ENCODE measurements at places on chromosomes 16 and 17.

DNA sequence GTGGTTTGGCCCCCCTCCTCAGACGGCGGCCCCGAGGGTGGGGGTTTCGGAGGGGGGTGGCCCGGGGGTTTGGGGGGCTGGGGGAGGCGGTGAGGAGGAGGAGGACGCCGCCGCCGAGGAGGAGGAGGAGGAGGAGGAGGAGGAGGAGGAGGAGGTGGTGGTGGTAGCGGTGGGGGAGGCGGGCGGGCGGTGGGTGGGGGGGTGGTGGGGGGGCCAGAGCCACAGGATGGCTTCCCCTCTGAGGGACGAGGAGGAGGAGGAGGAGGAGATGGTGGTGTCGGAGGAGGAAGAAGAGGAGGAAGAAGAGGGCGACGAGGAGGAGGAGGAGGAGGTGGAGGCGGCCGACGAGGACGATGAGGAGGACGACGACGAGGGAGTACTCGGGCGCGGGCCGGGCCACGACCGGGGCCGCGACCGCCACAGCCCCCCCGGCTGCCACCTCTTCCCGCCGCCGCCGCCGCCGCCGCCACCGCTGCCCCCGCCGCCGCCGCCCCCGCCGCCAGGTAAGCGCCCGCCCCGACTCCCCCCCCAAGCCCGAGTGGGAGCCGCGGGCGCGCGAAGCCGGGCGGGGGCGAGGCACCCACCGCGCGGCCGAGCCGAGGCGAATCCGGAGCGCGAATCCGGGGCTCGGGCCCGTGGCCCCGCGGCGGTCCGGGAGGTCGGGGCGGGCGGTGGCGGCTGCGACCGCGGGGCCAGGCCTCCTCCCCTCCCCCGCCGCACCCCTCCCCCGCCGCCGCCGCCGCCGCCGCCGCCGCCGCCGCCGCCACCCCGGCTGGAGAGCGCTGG, 3.8 kb upstream of the CHD3 start:
- DNase-seq, result no peak

DNA sequence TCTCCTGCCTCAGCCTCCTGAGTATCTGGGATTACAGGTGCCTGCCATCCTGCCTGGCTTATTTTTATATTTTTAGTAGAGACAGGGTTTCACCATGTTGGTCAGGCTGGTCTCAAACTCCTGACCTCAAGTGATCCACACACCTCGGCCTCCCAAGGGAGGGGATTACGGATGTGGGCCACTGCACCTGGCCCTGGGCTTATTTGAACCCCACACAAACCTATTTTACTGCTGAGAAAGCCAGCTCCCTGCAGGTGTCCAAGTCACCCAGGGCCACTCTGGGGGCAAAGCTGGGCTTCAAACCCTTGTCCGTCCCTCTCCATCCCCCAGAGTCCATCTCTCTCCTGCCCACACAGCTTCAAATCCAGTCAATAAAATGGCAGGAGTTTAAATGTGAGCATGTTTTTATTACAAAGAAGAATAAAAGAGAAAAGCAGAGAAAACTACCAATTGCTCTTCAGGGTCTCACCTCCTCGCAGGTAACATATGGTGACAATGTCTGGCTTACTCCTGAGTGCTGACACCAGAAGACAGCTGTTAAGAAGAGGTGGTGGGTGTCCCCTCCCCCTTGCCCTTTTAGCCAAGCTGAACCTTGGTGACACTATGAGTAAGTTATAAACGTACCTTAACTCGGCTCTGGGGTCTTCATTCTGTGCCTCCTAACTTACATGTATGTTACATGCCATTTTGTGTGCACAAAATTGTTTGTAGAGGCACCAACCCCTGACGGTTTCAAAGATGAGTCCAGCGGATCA, 45.4 kb downstream of the LAT start:
- DNase-seq, result no peak

DNA sequence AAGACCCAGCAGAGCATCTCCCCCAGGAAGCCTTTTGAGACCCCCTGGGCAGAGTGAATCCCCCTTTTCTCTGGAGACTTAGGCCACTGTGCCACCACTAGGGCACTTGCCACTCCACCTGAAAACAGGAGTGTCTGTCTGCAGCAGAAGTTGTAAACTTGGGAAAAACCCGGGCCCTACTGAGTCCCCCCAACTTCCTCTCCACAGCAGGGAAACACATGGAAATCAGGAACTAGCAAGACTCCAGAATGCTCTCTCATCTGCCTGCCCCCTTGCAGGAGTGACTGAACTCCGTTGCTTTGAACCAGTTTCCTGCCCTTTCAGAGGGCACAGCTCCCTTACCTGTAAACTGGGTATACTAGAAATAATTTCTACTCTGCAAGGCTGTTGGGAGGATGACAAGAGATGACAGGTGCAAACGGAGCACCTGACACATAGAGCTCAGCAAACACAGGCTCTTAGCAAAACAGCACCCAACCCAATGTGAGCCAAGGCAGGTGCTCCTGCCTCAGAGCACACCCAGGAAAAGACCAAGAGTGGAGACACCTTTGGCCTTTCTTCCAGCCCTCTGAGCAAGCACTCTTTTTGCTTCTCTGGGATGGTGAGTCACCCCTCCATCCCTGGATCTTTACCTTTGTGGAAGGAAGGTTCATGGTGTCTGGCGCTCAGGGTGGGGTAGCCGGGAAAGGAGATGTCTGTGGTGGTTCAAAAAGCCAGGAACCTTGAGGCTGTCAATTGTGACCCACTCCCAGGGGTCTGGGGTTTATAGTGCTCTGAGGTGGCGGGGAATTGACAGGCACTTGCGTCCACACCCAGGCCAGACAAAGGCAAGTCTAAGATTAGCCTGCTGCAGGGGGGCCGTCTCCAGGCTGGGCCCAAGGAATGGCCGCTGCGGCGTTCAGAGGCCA, at the start of gene HCRT:
TSS of gene HCRT (minus strand) at position 740 of the 908 bp plus-strand sequence. CDS start at position 653, 87 bp downstream.
- no peak for DNase-seq

DNA sequence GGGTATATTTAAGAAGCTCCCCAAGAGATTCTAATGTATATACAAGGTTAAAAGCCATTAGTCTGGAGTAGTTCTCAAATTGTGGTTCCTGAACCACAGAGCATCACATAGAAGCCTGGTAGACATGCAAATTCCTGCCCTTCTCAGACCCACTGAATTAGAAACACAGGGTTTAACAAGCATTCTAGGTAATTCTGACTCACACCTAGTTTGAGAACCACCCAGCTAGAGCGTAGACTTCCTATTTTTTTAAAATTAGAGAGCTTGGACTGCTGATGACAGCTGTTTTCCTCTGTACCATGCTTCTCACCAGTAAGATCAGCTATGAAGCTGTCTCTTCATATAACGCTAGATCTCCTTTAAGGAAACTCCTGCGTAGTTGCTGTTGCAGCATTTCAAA, 50.6 kb downstream of the HS3ST3B1 start:
- no peak for DNase-seq

DNA sequence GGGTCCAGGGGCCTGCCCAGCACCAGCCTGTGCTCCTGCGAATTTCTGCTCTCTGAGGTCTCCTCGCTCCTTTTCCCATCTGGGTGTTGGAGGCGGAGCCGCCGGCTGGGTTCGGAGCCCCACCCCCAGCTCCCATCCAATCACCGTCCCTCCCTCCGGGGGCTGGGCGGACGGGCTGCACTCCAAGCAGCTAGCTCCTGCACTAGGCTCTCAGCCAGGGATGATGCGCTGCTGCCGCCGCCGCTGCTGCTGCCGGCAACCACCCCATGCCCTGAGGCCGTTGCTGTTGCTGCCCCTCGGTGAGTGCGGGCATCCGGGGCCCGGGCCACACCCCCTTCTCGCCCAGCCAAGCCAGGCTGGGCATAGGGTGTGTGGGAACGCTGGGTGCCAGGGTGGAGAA, at the start of gene NRN1L:
TSS of gene NRN1L (plus strand) at position 202 of the 400 bp plus-strand sequence. CDS start at position 221, 19 bp downstream.
- DNase-seq, result peak; percentile 40

DNA sequence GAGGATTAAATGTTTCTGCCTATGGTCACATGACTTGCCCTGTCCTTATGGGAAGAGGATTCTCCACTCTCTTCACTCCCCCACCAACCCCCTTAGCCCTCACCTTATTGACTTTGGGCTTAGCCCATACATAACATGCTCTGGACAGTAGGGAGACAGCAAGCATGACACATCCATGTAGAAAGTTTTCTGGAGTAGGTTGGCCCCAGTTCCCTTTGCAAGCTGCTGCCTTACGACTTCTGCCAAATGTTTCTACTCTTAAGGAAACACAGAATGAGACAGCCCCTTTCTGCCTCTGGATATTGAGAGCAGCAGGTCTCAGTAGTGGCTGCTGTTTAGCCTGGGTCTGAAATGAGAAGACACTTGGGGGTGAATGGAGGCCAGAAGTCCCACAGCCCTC, 282.2 kb downstream of the MAP2K6 start:
- no peak for DNase-seq

DNA sequence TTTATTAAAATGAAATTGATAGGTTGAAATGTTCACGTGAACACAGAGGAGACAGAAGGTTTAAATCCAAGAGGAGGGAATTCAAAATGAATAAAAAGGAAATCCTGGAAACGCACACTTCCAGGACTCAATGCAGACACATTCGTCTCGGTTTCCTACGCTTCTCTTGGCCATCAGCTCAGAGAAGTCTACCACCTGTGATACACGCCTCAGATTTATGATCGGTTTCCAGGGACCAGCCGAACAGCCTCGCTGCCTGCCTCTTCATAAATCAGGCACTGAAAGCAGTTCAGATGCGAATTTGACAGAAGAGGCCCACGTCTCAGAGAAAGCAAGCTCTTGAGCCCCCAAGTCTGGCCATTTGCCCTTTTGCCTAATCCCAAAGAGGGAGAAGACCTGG, 125.5 kb upstream of the IRX3 start:
- DNase-seq, result no peak

DNA sequence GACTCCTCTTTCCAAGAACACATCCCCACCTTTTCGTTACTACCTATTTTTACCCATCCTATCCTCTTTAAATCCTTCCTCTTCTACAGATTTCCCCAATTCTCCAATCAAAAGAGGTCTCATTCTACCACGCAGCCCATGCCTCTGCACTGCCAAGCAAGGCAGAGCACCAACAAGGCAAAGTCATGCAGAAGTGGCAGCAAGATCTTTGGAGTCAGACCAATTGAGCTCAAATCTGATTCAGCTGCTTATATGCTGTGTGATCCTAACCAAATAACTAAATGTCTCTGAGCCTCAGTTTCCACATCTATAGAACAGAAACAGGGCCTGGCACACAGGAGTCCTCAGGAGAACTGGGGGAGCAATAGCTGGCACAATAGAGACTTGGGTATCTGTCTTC, 41.0 kb downstream of the TOM1L2 start:
- DNase-seq, result no peak

DNA sequence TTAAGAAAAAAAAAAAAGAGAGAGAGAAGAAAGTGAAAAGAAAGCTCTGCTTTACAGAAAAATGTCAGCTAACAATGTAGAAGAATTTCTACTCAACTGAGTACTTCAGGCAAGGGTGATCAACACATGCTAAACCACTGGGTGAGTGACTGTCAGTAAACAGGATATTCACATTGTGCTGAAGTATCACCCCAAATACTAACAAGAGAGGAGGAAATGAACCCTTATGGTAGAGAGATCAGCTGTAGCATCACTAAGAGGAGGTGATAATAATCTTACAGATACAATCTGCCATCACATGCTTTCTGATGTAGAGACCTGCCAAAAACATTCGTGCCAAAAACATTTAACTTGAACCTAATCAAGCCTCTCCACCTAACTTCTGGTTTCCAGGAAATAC, 30.7 kb upstream of the ICAM2 start:
- DNase-seq, result no peak

DNA sequence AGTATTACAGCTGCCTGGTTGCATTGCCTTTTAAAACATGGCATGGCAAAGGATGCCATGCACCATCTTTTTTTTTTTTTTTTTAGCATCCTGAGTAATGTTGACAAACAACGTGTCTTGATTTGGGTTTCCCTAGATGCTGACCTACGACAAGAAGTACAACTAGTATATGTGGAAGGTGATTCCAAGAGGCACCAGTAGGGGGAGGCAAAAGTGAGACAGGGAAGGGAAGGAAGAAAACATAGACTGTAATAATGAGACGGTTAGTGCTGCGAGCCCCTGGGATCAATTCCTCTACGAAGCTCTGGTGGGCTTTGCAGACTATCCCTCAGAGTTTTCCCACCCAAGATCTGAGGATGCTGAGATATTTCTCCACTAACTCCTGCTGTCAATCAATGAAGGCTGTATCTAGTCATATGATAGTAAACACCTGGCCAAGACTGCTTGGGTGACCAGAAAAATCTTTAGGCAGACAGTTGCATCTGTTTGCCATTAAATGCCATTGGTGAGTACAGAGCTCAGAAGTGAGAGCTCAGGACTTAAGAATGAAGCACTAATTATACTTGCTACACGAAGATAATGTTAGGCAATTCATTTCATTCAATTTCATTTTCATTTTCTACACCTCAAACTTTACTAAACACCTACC, 458.6 kb upstream of the GOT2 start:
- no peak for DNase-seq

GRCh38 chr17:4583782-4584100, 588 bp upstream of the SMTNL2 start:
- DNase-seq, result no peak

- no peak for DNase-seq
Observed at GRCh38 chr16:19291475-19291874, 5.9 kb downstream of the CLEC19A start.

GRCh38 chr17:55527540-55528118, 16.4 kb upstream of the SMIM36 start:
- no peak for DNase-seq

GRCh38 chr17:50841949-50842354, 6.6 kb downstream of the WFIKKN2 start:
- no peak for DNase-seq

All from hypothalamus (tissue), 51 donors.